ENCODE measurements at places on chromosomes 6 and 20.

DNA sequence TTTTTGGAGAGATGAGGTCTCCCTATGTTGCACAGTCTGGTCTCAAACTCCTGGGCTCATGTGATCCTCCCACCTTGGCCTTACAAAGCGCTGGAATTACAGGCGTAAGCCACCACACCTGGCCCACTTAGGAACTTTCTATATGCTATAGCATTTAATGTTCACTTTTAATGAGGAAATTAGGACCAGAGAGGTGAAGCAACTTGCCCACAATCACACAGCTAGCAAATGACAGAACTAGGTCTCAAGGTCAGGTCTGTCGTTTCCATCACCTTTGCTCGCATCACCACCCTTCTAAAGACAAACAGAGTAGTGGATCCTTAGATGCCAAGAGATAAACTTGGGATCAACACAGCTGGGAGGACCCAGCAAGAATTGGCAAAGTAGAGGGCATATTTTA, 381.7 kb downstream of the CD83 start:
- no peak for DNase-seq

DNA sequence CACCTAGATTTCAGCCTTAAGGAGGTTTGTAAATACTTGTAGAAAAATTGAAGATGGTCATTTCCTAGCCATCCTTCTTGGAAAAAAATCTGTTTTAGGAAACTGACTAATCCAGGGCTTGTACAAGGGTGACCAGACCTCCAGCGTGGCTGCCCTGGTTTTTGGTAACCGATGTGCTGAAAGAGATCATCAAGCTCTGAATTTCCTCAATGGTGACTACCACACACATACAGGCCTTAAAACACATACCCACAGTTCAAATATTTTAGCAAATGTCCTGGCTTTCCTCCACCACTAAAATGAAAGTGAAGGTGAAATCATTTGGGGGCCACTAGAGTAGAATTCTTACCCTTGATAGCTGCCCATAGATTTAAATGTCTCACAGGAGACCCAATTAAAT, 215.3 kb upstream of the SUPT3H start:
- no peak for DNase-seq

DNA sequence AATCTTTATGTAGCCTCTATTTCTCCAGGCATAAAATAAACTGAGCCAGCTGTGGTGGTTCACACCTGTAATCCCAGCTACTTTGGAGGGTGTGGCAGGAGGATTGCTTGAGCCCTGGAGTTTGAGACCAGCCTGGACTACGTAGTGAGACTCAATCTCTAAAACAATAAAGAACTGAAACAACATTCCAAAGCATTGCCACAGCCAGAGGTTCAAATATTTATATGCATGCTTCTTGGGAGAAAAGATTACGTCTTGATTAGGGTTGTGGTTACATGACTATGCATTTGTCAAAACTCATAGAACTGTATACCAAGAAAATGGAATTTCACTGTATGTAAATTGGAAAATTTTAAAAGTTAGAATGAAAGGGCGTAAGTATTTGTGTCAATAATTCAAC, 27.7 kb upstream of the PAX1 start:
- no peak for DNase-seq

- no peak for DNase-seq
These were observed 40.3 kb upstream of the XRN2 start for GRCh38 chr20:21262812-21263211.

- DNase-seq = no peak
These were observed 222.7 kb upstream of the OPRM1 start for GRCh38 chr6:153816366-153816765.

- no peak for DNase-seq
These were observed 1404.0 kb upstream of the ADGRB3 start for GRCh38 chr6:67231092-67231491.

GRCh38 chr6:124924333-124924759, 37.9 kb upstream of the RNF217 start:
- no peak for DNase-seq

DNA sequence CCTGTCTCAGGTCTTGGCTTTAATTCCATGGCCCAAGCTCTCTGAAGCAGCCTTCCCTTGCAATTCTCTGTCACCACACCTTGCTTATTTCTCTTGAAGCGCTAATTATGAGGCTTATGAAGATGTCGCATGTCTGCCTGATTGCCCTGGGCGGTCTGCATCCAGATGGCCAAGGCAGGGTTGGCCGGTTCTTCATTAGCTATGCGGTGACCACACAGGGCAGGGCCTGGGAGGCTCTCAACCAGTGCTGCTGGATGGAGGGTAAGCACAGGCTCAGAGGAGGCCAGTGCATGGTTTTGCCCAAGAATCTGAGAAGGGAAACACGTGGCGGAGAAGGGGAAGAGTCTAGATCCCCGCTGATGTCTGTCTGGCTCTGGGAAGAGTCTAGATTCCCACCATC, 528.7 kb downstream of the CDH26 start:
- DNase-seq = no peak

- DNase-seq = peak; percentile 20
These were observed 111.9 kb upstream of the GGTLC1 start for GRCh38 chr20:24100370-24101011.

DNA sequence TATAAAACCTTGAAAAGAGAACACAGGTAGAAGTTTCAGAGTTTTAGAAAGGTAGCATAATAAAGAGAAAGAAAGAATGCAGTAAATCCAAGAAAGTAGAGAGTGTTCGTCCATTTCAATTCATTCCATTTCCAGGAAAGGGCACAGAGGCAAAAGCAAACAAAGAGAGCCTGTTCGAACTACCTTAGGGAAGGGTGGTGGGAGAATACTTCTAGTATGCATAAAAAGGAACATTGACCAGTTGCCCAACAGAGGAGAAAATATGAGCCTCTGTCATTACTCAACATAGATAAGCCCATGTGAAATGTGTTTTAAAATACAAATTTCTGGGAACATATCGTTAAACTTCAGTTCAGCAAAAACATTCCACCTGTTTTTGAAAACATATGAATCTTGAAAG, 60.6 kb downstream of the CYP39A1 start:
- no peak for DNase-seq

- no peak for DNase-seq
These were observed 48.7 kb downstream of the RIN2 start for GRCh38 chr20:19806806-19807190.

- DNase-seq = peak; percentile 63
These were observed 446.0 kb downstream of the QKI start for GRCh38 chr6:163860287-163861081.

DNA sequence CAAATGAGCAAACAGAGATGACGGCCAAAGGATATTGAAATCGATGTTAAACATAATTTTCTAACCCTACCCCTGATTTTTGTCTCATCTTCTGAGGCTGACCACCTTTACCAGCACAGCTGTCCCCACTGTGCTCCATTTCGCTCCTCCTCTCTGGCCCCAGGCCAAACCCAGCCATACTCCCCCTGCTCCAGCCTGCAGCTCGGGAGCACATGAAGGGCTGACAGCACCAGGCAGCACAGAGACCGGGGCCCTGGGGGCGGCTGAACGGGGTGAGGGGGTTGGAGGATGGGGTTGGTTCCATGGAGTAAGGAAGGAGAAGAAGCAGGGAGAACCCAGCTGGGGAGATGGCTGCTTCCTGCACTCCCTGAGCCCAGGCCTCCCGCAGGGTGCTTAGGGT, 3.2 kb upstream of the NCR2 start:
- no peak for DNase-seq

GRCh38 chr6:92122746-92123145, 1296.6 kb downstream of the EPHA7 start:
- no peak for DNase-seq

GRCh38 chr6:150152891-150153876, 10.3 kb downstream of the PPP1R14C start:
- no peak for DNase-seq

DNA sequence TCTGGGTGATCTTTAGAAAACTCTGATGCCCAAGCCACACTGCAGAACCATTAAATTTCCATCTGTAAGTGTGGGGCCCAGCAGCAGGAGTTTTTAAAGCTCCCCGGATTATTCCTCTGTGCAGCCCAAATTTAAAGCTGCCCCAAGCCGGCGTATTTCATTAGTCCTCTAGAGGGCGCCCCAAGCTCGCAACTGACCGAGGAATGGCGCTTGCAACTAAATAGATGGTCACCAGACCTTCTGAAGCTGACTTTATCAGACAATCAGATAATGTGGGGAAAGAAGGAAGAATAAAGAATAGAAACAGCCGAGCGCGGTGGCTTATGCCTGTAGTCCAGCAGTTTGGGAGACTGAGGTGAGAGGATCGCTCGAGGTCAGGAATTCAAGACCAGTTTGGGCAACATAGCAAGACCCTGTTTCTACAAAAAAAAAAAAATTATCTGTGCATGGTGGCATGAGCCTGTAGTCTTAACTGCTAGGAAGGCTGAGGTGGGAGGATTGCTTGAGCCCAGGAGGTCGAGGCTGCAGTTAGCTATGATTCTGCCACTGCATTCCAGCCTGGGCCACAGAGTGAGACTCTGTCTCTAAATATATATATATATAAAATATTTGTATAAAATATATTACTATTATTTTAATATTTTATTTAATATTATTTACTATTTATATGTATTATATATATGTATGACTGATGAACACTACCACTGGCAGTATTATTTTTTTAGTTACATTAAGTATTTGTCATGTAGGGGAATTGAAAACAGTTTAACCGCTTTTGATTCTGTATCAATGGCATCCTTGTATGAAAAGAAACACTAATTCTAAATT, 56.0 kb downstream of the OTOR start:
- DNase-seq = peak; percentile 63

DNA sequence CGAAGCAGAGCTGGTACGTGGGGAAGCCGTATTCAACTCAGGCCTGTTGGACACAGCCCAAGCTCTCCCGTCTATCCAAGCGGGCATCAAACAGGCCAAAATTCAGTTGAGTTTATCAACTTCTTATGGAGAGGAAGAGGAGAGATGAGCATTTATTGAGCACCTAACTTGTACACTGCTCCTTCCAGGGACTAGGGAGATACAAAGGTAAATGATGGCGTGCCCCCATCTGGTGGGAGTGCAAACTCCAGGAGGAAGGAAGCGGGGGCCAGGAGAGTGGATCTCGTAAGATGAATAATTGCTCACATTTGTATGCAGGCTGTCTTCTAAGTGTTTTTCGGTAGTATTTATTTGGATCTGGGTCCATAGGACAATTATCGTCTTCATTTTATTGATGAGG, 146.6 kb downstream of the SOBP start:
- no peak for DNase-seq

- DNase-seq = no peak
These were observed 109.8 kb upstream of the ATXN1 start for GRCh38 chr6:16871047-16871446.

DNA sequence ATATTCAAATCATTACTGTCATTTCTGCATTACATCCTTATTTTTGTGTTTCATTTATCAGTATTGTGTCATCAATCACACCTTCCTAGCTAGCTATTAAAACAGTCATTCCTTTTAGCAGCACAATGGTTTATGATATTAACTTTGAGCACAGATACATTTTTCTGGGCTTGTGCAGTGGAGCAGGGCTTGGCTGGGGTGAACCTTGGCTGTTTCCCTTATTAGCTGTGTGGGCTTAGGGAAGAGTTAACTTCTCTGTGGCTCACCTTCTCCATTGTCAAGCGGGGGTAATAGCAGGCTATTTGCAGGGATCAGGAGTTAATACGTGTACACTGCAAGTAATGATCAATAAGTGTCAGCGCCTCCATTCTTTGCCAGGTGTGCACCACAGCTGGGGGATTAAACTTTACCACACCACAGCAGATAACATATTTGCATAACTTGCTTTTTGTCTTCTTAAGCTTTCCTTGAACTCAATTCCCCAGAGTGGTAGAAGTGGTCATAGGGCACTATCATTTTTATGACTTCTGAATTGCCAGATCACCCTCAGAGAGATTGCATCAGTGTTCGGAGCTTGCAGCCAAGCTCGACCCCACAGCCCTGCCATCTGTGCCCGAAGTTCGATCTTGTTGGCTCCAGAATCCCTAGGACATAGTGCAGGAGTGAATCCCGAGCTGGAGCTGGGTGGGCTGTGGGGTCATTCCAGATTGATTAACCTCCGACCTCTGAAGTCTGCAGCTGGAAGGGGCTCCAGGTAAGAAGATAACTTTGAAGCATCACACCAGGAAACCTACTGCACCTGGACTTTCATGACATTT, 1.5 kb upstream of the PYGB start:
- no peak for DNase-seq

- DNase-seq = peak; percentile 39
These were observed at the start of gene DDX43 for GRCh38 chr6:73394577-73395354. Gene DDX43 (plus strand): TSS chr6:73394828. CDS start chr6:73394906, 78 bp downstream.
